Caco-2 (cell line): ENCODE measurements at places on chromosomes 13 and 19. TPM values are rescaled to one million over a fixed set of nuclear protein-coding genes. Genes with fewer than 3 reads are reported as not detected.
A peak's percentile ranks its signal among the peaks of the same experiment; 100 is the strongest.

NCCRP1 gene
- total RNA-seq = 0.39 and 0.84 TPM in 2 replicates

DNA sequence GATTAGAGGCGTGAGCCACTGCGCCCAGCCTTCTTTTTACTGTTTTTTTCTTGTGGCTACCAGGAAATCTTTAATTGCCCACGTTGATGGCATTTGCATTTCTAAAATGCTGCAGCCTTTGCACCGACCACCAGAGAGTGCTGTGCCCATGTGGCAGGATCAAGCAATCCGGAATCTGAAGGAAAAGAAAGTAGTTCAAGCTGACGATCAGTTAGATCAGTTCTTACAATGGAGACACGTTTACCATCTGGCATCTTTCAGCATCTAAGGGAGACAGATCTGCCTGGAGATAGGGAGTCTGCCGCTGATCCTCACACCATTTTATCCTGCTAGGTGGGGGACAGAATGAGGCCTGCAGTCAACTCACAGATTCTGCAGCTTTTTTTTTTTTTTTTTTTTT is 19.9 kb downstream of the TINCR start:
- H3K4me1 ChIP-seq = no peaks in the 10 kb centered on the region
- no peak overlapping the region for H3K27ac ChIP-seq
- H3K4me3 ChIP-seq = no peak overlapping the region
- peak; percentile 53 for DNase-seq
- no peaks in the 10 kb centered on the region for H3K27me3 ChIP-seq

DNA sequence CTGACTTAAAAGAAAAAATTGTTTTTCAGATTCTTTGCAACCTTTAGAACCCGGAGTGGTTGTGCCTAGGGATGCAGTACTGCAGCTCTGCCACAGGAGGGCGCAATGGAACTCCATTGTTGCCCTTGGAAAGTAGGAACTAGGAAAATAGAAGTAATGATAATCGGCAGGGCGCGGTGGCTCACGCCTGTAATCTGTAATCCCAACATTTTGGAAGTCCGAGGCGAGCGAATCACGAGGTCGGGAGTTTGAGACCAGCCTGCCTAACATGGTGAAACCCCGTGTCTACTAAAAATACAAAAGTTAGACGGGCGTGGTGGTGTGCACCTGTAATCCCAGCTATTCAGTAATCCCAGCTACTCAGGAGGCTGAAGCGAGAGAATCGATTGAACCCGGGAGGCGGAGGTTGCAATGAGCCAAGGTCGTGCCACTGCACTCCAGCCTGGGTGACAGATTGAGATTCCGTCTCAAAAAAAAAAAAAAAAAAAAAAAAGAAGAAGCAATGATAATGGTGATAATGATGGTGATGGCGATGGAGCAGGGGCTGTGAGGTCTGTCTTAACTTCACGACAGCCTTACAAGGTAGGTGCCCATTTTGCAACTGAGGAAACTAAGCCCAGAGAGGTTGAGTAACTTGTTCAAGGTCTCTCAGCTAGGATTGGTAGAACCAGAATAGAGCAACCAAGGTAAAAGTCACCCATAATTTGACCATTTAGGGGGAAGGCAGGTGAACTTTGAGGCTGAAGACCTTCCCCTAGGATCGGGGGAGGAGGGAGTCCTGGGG is 5.5 kb upstream of the ADAMTS10 start:
- no peak overlapping the region for H3K4me3 ChIP-seq
- H3K4me1 ChIP-seq = no peaks in the 10 kb centered on the region
- peak; percentile 57 for DNase-seq
- no peaks in the 10 kb centered on the region for H3K27me3 ChIP-seq
- H3K36me3 ChIP-seq = no peaks in the 10 kb centered on the region

DNA sequence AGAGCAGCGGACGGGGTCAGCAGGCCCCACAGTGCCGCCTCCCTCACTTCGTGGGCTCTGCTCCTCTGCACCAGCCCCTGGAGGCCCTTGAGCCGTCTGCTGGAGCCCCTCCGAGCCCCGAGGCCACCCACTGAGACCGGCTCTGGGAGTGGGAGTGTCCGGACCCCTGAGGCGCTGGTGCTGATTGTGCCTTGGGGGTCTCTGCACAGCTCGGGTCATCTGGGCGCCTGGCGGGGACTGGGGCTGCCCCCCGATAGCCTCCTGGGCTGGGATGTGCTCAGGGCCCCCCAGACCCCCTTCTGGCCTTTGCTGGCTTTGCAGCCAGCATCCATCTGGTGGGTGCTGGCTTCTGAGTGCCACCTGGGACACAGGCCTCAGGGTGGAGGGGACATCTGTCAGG is 15.4 kb downstream of the CBARP start:
- no peak overlapping the region for H3K4me3 ChIP-seq
- DNase-seq = no peak

FFAR2 gene
- total RNA-seq = not detected in 2 replicates

DNA sequence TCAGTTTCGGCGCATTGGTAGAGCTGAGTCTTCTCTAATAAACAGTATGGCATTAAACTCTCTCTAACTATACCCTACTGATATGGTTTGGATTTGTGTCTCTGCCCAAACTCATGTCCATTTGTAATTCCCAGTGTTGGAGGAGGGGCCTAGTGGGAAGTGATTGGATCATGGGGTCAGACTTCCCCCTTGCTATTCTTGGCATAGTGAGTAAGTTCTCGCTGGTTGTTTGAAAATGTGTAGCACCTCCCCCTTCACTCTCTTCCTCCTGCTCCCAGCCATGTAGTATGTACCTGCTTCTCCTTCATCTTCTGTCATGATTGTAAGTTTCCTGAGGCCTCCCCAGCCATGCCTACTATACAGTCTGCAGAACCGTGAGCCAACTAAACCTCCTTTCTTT is 682.7 kb upstream of the ARGLU1 start:
- H3K4me3 ChIP-seq = no peak overlapping the region
- DNase-seq = no peak
- H3K27ac ChIP-seq = no peak overlapping the region
- no peaks in the 10 kb centered on the region for H3K36me3 ChIP-seq

- no peak overlapping the region for H3K27ac ChIP-seq
- H3K4me1 ChIP-seq = no peaks in the 10 kb centered on the region
- H3K4me3 ChIP-seq = no peak overlapping the region
Observed at GRCh38 chr19:52987221-52987620, 24.5 kb upstream of the ZNF816 start.

DNA sequence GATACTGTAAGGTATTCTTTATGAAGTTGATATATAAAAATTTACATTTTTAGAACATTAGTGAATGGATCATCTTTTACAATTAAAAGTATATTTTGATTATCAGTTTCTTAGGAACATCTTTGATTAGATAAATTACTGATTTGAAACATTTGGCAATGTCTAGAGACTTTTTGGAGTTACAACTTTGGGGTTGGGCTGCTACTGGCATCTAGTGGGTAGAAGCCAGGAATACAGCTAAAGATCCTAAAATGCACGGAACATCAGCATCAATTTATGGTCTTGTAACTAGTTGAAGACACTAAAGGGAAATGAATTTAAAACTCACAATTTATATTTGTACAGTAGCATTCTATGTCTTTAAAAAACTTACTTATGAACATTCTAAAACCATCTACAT is 19.9 kb downstream of the POMP start:
- no peaks in the 10 kb centered on the region; the same call in 1 of the 2 replicates for H3K36me3 ChIP-seq
- H3K4me1 ChIP-seq = no peaks in the 10 kb centered on the region
- H3K4me3 ChIP-seq = no peak overlapping the region
- no peak overlapping the region for H3K27ac ChIP-seq
